ENCODE measurements at places on chromosomes 2 and 18.

- DNase-seq: no peak
Observed at GRCh38 chr2:39867268-39867667, 88.2 kb upstream of the THUMPD2 start.

GRCh38 chr18:69097349-69097748, 299.5 kb downstream of the CCDC102B start:
- DNase-seq: no peak

GRCh38 chr2:150425121-150425955, 62.1 kb downstream of the RND3 start:
- DNase-seq: no peak

DNA sequence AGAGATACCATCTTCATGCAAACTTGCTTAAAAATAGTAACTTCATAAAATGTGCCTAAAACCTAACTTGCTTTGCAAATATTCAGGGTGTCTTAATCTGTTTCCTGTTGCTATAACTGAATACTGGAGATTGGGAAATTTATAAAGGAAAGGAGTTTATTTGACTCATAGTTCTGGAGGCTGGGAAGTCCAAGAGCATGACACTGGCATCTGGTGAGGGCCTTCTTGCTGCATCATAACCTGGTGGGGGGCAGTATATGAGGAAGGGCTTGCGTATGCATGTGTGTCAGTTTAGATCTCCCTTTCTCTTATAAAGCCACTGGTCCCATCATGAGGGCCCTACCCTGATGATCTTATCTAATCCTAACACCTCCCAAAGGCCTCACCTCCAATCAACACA, 166.5 kb downstream of the LPIN1 start:
- no peak for DNase-seq

DNA sequence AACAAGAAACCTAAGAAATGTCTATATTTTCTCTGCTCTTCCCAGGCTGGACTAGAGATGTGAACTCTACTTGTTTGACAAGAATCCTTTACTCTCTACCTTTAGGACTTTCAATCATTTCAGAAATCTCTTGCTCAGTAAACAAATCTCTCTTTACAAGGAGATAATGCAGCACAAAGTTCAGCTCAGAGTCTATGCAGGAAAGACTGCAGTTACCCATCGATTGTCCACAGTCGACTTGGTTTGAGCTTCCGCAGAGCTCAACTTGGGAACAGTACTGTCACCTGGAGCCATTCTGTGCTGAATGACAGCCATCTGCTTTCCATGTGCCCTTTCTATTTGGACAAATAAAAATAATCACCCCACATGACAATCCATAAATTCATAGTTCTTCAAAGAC, 259.7 kb upstream of the STON1 start:
- DNase-seq: no peak

GRCh38 chr2:226644399-226644865, 155.2 kb downstream of the IRS1 start:
- DNase-seq: no peak

- DNase-seq: no peak
Observed at GRCh38 chr2:101477556-101477955, 2.6 kb upstream of the RFX8 start.

DNA sequence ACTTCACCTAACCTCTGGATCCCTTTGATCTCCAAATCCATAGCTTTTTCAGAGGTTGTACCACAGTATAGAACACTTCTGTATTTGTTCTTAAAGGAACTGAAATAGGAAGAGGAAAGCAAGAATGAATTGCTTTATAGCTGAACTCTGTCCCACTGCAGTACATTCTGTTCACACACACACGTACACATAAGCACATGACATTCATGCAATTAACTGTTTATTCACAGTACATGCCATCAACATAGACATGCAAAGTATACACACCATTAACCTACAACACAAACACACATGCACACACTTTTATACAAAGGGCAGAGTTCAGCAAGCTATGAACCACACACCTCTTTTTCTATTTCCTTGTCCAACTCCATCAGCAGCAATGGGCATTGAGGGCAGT, 43.2 kb downstream of the MRPL33 start:
- DNase-seq: no peak

GRCh38 chr18:13945811-13946210, 30.5 kb upstream of the MC2R start:
- DNase-seq: no peak

- no peak for DNase-seq
Observed at GRCh38 chr2:129623783-129624182, 355.7 kb upstream of the RAB6C start.

DNA sequence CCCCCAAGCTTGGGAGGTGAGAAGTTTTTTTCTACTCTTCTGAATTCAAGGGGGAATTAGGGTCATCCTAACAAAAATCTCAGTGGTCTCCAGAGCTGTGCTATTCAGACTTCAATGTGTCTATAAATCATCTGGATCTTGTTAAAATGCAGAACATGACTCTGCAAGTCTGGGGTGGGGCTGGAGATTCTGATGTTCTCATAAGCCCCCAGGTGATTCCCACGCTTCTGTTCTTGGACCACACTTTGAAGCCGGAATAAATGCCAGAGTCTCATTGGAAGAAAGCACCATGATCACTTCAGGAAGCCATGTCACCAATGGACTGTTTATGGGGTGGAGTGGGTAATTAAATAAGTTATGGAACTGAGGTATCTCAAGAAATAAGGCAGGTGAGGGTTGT, 22.2 kb upstream of the SLC16A14 start:
- DNase-seq: no peak

Data from cerebellar nuclear complex (tissue), 1 donor.